ENCODE measurements at places on chromosomes 3 and 15.

- no peak for DNase-seq
Measured at GRCh38 chr3:194757647-194758061, 72.0 kb downstream of the FAM43A start.

DNA sequence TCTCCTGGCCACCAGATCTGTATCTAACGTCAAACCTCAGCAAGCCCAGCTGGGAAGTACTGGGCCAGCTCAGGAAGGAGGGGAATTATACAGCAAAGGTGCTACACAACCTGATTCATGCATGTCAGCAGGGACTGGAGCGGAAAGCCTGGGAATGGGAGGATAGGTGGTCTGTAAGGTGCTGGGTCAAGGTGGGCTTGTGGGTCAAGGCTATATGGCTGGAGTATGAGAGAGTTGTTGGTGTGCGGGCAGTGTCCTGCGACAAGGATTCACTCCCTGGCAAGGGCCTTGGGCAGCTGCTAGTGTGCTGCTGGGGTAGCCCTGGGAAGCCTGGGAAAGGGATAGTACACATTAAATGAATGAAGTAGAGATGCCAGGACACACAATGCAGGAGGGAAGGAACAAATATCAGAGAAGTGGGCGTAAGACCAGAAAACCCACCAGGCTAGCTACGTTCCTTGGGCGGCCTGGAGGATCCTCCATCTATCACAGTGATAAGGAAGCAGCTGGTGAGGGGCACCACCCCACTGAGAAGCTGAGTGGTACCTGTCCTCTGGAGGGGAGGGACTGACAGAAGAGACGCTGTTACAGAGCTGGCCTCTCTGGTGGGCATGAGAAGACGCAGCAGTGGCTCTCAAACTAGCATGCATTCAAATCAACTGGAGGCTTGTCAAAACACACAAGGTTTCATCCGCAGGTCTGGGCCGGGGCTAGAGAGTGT is 8.5 kb upstream of the SYNM start:
- DNase-seq = no peak

DNA sequence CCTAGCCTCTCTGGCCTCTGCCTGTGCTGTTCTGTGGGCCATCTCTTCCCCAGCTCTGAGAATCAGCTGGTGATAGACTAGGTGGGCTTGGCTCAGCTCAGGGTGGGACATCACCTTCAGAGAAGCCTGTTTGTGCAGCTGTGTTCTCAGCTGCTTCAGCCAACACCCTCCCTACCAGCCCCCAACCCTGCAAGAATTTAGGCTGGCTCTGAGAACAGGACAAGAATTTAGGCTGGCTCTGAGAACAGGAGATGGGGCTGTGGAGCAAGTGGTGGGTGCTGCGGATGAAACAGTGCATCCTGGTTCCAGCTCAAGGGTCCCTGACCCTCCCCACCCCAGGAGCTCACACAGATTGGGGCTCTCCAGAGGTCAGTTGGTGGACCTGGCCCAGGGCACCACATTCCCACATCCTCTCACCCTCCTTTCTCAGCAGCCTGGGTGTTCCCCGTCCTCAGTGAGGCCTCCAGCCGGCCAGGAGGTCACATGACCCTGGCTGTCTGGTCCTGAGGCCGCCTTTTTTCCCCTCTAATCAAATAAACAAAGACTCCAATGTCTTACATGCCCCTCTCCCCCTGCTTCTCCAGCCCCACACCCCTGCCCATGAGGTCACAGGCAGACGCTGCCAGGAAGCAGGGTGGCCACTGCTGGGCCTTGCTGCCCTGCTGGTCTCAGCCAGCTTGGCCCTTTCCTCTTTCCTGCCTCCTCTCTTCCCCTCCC is 14.9 kb downstream of the PLEKHO2 start:
- DNase-seq = peak; percentile 44

DNA sequence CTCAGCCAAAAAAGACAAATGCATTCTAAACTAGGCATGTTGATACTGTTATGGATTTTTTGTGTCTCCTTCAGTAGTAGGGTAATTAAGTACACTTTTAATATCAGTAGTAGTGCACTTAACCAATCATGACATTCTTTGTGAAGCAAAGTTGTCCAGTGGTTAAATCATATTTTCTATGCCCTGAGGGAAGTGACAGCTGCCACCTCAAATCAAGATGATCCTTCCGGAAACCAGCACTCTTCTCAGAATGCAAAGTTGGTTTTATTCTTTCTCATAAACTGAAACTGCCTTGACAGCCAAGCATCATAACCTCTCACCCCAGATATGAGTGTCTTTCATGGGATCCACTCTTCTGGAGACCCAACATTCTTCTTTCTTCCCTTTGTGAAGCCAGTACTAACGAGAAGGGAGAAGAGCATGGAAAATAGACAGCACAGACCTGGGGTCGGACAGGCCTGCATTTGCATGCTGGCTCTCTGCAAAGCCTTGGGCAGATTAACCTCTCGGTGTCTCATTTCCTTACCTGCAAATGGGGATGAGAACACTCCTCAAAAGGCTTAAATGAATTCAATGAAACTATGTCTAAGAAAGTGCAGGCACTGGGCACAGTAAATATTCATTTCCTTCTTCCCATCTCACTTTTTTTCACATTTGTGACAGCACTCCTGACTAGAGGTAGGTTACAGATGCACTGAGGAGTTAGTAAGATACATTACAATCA is 13.2 kb downstream of the AAGAB start:
- DNase-seq = no peak

DNA sequence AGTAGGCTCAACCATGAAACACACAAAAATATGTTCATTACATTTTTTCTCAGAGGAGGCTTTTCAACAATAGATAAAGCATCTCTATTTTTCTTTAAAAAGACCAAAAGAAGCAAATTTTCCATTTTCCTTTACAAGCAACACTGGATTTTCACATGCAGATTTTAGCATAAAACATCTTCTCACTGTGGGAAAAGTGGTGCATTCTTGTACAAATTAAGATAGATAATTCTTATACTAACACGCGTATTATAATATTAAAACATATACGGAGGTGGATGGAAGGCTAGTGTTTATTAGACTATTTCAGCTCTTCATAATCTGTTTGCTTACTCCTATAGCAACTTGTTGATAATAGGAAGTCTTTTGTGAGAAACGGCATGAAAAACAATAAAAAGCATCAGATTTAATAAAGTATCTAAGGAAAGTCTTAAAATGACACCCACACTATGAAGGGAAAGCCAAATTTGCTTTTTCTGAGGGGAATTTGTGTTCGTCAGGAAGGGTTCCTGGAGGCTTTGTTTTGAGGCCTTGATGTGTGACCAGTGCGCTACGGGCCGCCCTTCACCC is 529.6 kb downstream of the SOX2 start:
- DNase-seq = no peak

- no peak for DNase-seq
Measured at GRCh38 chr3:14913071-14913925, 34.1 kb upstream of the NR2C2 start.

DNA sequence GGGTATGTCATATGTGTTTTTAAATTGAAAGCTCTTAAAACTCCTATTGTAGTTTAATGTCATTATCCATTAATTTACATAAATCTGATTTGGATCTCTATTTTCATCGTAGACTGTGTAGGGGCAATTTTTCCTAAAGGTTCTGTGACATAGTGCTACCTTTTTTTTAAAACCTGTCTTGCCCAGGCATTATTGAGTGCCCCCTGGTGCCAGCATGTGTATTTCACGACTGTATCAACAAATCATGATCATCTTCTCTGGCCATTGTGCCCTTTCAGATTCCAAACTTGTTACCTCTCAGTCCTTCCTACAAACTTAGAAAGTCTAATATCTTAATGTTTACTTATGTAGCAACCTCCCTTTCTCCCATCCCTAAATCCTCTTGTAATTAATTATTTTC is 97.2 kb upstream of the FLNB start:
- no peak for DNase-seq

DNA sequence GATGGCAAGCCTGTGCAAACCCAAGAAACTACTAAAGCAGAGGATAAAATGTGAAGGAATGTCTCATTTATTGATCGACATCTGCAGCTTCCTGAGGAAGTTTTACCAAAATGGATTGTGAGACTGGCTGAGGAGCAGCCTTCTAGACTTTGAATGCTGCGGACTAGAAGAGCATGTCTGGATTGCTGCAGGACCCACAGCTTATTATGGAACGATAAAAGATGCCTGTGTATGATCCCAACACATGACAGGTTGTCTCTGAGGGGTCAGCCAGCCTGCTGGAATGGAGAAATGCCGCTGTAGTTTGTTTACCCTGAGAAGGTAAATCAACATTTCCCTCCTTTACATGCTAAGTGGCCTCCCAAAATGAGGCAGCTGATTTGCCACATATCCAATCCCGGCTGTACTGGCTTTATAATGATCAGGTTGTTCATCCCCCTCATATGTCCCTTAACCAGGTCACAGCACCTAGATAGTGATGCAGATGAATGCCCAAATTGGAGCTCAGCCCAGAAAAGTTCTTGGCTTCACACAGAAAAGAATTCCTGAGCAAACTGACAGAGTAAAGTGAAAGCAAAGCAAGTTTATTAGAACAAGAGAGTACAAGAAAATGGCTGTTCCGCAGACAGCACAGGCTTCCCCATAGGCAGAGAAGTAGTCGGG is 63.9 kb downstream of the IL12A start:
- no peak for DNase-seq

DNA sequence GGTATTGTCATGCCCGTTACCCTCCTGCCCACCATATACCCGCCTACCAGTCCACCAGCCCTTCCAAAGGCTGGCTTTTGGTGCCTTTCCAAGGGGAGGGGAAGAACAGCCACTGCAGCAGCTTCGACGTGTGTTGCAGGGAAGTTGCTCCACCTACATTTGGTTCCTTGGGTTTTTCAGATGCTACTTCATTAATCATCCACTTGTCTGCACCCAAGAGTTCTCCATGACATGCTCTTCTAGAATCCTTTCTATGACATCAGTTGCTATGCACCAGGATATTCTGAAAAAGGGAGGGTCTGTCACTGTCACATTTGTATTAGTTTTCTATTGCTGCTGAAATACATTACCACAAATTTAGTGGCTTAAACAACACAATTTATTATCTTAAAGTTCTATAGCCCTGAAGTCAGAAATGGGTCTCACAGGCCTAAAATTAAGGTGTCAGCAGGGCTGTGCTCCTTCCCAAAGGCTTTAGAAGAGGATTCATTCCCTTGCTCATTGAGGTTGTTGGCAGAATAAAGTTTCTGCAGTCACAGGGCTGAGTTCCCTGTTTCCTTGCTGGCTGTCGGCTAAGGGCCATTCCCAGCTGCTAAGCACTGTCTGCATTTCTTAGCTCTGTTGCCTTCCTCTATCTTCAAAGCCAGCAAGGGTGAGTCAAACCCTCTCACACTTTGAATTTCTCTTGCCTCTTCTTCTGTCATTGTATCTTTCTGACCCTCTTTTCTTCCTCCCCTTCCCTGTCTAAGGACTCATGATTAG is at the start of gene LYZL4:
LYZL4 (minus strand) TSS at position 241 of the 762 bp plus-strand sequence. CDS start 3,359 bp downstream, outside the sequence.
- DNase-seq = no peak

GRCh38 chr3:58004973-58005372 is 3.2 kb upstream of the FLNB start:
- no peak for DNase-seq

DNA sequence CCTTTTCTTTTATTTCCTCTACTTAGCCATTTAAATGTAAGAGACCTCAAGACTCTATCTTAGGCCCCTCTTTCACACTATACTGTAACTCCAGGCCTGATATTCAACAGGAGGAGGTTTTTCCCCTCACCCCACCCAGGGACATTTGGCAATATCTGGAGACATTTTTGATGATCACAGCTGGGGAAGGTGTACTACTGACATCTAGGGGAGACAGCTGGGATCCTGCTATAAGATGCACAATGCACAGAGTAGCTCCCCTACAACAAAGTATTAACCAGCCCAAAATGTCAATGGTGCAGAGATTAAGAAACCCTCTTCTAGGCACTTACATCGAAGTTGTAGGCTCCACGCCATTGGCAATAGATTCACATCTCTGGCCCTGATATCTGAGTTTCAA is 517.5 kb upstream of the UBE2E2 start:
- DNase-seq = no peak

DNA sequence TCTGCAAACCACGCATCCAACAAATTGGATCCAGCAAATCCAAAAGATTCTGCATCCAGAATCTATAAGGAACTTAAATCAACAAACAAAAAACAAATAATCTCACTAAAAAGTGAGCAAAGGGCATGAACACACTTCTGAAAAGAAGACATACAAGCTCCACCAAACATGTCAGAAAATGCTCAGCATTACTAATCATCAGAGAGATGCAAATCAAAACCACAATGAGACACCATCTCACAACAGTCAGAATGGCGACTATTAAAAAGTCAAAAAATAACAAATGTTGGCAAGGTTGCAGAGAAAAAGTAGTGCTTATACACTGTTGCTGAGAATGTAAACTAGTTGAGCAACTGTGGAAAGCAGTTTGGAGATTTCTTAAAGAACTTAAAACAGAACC is 21.6 kb upstream of the SLC25A36 start:
- DNase-seq = no peak

GRCh38 chr3:132265028-132265427 is 52.2 kb upstream of the ACP3 start:
- no peak for DNase-seq

GRCh38 chr3:158908187-158908734 is 106.4 kb downstream of the MFSD1 start:
- DNase-seq = no peak

DNA sequence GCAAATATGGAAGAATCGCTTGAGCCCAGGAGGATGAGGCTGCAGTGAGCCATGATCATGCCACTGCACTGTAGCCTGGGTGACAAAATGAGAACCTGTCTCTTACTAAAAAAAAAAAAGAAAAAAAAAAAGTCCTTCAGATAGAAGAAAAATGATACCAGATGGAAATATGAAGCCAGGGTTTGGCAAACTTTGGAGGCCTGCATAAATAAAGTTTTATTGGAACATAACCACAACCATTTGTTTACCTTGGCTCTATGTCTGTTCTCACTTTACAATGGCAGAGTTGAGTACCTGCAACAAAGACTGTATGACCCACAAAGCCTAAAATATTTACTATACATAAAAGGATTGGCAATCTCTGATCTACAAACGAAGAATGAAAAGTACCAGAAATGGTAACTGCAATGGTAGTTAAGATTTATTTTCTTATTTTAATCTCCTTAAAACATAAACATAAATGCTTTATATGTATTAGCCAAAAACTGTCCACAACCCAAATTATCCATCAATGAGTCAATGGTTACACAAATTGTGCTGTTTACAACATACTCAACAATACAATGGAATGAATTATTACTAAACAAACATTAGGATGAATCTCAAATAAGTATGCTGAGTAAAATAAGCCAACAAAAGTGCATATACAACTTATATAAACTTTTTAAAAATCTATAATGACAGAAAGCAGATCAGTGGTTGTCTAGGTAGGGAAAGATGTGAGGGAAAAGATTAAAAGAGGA is 41.8 kb downstream of the GOLGB1 start:
- no peak for DNase-seq

DNA sequence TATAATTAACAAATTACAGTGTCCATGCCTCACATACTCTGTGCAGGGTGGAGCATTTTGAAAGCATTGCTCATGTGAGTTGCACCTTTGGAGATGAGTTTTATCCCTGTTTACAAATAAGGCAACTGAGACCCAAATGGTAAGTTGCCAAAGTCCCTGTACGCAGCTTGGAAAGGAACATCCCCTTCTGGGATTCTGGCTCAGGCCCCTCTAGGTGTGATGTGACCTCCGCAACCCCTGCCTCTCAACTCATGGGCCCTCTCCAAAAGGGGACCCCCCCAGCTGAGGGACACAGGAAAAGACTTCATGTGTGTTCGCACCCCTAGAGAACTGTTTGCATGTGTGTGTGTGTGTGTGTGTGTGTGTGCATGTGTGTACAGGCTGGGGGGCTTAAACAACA is 25.3 kb downstream of the PRR20G start:
- DNase-seq = no peak

Data from neural crest cell (in vitro differentiated cells).